Brain (organoid and tissue), 16 donors: ENCODE measurements at places on chromosomes 16 and 17.

GRCh38 chr16:23222929-23223328, 40.4 kb downstream of the SCNN1G start:
- DNase-seq = no peak

GRCh38 chr17:1206026-1206777, 26.4 kb upstream of the ABR start:
- DNase-seq = no peak

GRCh38 chr17:64315032-64315490, 52.0 kb upstream of the TEX2 start:
- DNase-seq = no peak

DNA sequence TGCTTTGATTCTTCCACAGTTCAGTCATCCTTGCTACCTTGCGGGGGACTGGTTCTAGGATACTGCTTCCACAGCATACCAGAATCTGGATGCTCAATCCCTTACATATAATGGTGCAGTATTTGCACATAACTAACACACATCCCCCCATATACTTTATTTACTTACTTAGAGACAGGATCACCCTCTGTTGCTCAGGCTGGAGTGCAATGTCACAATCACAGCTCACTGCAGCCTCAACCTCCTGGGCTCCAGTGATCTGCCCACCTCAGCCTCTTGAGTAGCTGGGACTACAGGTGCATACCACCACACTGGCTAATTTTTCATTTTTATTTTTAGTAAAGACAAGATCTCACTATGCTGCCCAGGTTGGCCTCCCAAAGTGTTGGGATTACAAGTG, 112.2 kb downstream of the GOSR1 start:
- no peak for DNase-seq

GRCh38 chr16:51950118-51950780, 596.7 kb downstream of the TOX3 start:
- DNase-seq = no peak

DNA sequence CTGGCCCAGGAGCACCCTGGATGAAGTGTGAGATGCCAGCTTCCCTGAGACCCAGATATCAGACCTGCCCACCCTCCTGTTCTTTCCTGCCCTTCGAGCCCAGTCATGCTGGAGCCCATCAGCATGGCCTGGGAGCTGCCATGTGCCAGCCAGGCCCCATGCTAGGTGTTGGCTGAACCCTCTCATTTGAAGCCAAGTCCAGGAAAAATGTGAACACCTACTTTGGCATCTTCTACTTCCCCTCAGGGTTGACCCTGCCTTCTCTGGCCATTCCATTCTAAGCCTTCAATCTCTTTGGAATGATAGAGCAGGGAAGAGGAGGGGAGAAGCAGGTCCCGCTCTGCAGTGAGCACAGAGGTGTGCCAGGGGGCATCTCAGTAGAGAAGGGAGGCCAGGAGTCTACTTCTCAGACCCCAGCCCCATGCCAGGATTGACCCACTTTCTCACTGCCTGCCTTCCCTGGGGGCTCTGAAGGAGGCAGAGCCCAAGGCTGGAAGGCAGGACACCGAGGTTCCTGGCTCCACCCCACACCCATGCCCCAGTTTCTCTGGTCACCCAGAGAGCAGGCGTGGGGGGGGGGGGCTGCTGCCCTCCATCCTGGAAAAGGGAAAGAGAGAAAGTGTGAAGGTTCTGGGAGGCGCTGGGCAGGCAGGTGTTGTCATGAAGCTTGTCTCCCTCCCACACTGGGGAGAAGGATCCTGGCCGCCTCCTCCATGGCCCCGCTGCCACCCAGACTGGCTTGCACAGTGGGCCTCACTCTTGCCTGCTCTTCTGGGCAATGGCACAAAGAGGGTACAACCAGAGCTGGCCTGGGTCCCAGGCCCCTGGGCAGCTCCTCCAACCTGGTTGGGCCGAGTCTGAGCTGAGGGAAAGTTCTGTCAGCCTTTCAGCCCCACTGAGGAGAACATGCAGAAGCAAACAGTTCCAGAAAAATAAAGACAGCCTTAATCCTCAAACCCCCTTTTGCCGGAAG, 9.3 kb downstream of the HDAC5 start:
- DNase-seq = no peak

DNA sequence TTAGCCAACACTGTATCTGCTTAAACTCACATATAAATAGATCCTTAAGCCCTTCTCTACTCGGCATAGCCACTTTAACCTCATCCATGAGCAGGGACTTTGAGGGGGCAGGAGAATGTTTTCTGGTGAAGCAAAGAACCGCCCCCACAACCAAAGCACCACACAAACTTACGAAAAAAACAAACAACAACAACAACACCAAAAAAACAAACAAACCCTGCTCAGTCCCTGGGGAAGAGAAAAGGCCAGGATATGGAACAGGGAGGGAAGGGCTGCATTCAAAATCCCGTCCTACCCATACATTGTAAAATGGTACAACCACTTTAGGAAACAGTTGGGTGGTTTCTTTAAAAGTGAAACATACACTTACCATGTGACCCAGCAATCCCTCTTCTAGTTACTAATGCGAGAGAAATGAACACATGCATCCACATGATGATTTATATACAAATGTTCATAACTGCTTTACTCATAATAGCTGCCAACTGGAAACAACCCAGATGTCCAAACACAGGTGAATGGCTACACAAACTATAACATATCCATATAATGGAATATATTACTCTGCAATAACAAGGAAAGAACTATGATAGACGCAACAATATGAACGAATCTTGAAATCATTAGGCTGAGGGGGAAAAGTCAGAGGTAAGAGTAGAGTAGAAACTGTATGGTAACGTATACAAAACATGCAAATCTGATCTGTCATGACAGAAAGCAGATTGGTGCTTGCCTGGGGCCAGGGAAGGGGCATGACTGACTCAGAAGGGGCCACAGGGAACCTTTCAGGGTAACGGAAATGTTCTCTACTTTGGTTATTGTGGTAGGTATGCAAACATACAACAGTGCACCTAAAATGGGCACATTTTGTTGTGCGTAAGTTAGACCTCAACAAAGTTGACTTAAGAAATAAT, 37.7 kb upstream of the TOB1 start:
- no peak for DNase-seq

GRCh38 chr17:81931189-81931556, 3.6 kb upstream of the MAFG start:
- no peak for DNase-seq

GRCh38 chr16:52182840-52183239, 364.1 kb downstream of the TOX3 start:
- no peak for DNase-seq

DNA sequence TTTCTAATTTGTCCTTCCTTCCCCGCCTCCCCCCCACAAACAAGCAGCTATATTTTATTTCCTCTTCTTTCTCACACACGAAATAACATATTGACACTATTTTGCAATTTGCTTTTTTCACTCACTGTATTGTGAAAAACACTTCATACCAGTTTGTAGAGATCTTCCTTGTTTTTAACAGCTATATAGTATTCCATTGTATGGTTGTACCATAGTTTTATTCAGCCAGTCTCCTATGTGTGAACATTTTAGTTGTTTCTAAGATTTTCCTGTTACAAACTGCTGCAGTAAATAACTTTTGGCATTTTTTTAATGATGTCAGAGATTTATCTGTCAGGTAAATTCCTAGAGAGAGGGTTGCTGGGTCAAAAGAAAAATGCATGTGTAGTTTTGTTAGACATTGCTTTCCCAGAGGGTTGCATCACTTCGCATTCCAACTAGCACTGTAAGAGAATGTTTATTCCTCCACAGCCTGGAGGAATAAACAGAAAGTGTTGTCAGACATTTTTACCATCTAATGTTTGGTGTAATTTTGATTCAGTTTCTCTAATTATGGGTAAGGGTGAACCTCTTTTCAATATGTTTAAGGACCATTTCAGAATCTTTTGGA, 101.2 kb downstream of the MRTFB start:
- DNase-seq = no peak

DNA sequence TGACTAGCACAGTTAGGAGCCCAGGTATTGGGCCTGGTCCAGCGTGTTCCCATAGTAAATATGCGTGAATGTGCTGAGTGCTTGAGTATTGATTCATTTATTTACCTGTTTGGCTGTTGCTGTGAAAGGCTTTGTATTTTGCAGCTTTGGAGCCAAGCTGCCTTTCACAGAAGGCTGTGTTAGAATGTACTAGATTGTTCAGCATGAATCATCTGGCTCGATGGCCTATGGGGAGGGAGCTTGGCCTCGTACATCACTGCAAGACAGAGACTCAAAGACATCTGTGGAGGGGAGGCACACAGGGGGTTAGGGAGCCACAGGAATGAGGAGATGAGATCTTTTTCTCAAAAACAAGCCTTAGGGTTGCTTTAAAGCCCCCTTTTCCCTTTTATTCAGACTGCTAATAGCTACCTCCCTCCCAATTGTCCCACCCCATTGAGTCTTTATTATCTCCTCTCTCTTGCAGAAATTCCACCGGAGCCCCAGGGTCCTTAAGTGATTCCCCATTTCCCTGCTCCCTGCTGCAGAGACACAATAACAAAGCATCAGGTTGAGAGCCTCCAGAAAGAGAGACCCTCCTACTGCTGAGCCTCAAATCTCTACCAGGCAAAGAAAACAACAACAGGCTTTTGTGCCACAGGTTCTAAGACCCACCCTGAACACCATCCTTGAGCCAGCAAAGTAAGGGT, 307.2 kb downstream of the ABCC12 start:
- DNase-seq = peak; percentile 74

- DNase-seq = no peak
Measured at GRCh38 chr17:21169496-21169895, 42.7 kb downstream of the DHRS7B start.
